ENCODE measurements at places on chromosomes 5 and 9. TPM values are rescaled to one million over a fixed set of nuclear protein-coding genes. Genes with fewer than 3 reads are reported as not detected.

Gene PHF24
- 14.7 TPM for polyA plus RNA-seq

Gene LEAP2
- not detected for polyA plus RNA-seq

Gene RNF183
- polyA plus RNA-seq = 6.0 TPM

Gene GRIA1
- polyA plus RNA-seq = 31.0 TPM

Gene BTNL9
- 2.1 TPM for polyA plus RNA-seq

Gene UBE2QL1
- polyA plus RNA-seq = 24.5 TPM

Gene SREK1IP1
- 5.4 TPM for polyA plus RNA-seq

Gene FOXI1
- polyA plus RNA-seq = 1.3 TPM

Gene NME5
- polyA plus RNA-seq = 5.1 TPM

Gene CCDC180
- 1.4 TPM for polyA plus RNA-seq

Gene PRR16
- 0.93 TPM for polyA plus RNA-seq

DNA sequence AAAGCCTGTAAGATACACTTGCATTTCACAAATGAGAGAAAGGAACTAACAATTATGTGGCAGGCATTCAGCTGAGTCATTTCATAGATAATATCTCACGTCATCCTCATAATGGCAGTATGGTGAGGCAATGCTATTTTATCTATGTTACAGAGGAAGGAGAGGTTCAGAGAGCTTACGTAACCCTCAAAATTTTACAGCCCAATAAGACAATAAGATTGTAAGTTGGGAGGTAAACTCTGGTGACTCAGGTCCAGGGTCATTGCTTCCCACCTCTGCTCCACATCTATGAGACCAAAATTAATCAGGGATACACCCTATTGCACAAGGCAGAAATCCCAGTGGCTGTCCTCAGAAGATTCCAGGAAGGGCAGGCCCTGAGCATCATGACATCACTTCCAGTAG is 309.7 kb downstream of the NSG2 start:
- DNase-seq = no peak

DNA sequence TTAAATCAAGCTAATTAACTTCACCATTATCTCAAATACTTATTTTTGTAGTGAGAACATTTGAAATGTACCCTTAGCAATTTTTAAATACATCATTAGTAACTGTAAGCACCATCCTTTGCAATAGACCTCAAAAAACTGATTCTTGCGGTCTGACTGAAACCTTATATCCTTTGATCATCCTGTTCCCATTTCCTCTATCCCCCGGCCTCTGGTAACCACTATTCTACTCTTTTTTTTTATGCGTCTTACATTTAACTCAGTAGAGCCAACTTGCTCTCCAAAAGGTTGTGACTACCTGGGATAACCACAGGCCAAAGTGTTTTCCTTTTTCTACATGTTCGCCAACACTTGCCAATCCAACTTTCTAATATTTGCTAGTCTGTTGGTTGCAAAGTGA is 106.1 kb downstream of the IRX1 start:
- no peak for DNase-seq

DNA sequence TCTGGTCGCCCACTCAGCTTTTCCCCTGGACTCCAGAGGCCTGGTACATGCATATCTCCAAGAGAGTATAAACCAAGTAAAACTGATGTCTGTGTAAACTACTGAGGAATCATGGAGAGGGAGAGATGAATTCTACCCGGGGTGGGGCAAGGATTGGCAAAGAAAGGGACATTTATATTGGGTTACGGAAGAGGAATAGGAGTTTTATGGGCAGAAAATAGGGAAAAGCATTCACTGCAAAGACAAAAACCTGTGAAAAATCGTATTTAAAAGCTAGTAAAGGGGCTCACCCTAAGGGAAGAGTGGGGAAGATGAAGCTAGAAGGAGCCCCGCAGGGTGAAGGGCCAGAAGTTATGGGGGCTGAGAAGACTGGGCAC is 248.0 kb upstream of the KLF4 start:
- DNase-seq = no peak

DNA sequence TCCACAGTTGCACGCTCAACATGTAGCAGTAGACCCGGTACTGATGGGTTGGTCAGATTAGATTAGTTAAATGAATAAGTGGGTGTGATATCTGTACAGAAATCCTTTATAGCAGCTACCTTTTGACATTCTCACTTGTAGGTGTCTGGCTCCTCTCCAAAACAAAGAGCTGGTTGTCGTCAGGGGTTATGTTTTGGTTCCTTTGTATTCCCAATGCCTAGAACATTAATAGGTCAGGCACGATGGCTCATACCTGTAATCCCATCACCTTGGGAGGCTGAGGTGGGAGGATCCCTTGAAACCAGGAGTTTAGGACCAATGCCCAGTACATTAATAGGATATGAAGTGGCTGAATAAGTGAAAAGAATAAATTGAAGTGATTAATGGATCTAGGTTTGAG is 182.1 kb downstream of the SNCAIP start:
- no peak for DNase-seq

- DNase-seq = no peak
Observed at GRCh38 chr9:134345737-134346136, 19.5 kb downstream of the RXRA start.

DNA sequence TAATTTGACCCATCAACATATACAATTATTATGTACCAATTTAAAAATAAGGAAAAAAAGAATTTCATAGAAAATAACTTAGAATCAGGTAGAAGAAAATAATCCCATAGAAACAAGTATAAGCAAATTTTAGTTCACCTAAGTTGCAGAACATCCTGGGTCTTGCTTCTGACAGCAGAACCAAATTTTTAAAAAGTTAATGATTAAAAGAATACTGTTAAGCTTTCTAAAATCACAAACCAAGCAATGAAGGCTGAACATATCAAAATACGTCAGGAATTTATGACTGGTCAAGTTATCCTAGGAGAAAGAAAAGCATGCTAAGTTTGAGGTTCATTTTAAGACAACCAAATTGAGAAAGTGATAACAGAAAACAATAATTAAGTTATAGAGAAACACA is 650.9 kb downstream of the PTPRD start:
- no peak for DNase-seq

DNA sequence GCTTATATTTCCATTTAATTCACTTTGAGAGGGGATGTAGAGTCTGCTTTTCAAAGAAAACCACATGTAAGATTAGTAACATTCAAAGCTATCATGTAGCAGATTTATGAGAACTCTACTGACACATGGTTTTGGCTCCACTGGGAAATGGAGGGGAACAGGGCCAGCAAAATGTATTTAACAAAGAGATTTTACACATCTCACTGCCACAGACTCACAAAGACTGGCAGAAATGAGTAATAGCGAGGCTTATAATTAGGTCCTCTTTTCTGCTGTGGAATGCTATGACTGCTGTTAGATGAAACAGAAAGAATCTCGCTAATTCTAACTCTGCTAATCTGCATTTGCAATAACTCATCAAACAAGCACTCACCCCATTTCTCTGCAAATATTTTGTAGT is 4.5 kb downstream of the DAP start:
- DNase-seq = peak; percentile 90

DNA sequence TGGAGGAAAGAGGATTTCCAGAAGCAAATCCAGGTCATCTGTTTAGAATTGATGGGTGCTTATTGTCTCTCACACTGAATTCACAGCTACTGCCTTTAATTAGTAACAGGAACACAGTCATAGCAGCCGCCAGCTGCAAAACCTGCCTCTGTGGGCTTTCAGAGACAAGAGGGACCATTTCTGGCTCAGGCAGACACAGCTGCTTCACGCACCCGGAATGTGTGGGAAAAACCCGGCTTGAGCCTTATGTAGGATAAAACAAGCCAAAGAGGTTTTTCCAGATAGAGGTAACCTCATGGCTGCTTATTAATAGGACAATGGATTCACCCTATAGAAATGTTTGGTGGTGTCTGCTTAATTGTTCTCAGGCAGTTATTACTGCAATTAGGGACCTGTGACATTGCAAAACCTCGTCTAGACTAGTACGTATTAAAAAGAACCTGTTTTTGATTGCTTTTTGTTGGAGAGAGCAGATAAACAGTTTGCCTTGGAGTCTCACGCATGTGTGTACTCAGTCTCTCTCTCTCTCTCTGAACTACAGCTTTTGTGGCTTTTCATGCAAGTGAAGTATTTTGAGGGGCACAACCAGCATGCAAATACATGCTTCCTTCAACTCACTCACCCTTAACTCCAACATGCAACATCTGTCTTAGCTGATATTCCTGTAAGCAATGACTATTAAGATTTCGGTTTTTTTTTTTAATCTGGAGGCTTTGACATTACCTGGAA is 302.7 kb downstream of the PLK2 start:
- peak; percentile 78 for DNase-seq

- no peak for DNase-seq
Observed at GRCh38 chr5:122844910-122845228, 544 bp upstream of the SNX24 start.

DNA sequence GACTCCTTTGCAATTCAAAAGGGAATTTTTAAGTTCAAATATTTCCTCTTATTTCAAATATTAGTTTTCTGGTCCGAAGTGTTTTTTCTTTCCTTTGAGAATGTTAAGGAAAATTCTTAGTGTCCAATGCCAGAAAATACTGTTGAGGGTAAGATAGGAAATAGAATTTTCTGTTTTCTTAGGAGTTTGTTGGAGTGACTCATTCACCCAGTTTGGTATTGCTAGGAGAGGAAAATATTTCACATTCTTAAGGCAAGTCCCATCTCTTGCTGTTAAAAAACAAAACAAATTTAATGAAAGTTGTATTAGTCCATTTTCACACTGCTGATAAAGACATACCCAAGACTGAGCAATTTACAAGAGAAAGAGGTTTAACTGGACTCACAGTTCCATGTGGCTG is 349.2 kb upstream of the ADAMTSL1 start:
- DNase-seq = no peak

DNA sequence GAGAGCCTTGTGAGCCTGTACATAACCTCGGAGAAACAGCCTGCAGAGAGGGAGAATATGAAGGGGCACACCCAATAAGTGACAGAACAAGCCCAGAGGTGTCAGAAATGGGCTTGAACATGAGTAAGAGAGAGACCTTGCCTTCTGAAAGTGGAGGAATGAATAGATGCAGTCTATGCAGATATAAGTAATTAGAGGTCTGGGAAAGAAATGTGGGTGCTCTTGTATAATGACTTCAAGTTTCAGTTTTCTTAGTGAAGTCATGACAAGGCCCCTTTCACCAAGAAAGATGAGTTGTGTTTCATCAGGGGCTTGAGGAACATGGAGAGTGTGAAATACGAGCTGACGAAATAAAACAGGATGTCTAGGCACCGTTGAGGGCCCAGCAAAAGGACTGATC is 15.1 kb downstream of the GRAMD2B start:
- DNase-seq = no peak

DNA sequence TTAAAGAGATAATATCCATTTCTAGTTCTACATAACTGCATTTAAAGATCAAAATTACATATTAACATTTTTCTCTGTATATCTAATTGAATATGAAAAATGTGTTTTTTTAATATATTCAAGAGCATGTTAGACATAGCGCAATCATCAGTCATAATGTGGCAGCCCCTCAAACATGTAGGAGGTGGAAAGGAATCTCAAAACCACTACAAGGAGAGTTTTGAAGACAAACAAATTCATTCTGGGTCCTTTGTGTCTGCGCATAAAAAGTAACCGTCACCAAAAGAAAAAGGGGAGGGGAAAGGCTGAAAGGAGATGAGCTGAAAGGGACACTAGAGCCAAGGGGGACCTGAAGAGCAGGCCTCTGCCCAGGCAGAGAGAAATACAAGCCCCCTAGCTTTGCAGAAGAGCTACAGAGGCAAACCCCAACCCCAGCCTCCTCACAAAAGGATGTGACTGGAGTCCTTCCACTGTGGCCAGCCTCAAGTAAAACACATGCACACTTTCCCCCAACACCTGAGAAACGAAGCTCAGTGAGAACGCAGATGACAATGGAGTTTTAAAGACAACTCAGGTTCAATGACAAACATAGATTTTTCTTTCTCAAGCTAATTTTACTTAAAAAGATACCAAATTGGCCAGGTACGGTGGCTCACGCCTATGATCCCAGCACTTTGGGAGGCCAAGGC is 62.0 kb downstream of the MAPKAP1 start:
- DNase-seq = no peak

- DNase-seq = no peak
Observed at GRCh38 chr9:9905736-9906135, 707.1 kb downstream of the PTPRD start.

DNA sequence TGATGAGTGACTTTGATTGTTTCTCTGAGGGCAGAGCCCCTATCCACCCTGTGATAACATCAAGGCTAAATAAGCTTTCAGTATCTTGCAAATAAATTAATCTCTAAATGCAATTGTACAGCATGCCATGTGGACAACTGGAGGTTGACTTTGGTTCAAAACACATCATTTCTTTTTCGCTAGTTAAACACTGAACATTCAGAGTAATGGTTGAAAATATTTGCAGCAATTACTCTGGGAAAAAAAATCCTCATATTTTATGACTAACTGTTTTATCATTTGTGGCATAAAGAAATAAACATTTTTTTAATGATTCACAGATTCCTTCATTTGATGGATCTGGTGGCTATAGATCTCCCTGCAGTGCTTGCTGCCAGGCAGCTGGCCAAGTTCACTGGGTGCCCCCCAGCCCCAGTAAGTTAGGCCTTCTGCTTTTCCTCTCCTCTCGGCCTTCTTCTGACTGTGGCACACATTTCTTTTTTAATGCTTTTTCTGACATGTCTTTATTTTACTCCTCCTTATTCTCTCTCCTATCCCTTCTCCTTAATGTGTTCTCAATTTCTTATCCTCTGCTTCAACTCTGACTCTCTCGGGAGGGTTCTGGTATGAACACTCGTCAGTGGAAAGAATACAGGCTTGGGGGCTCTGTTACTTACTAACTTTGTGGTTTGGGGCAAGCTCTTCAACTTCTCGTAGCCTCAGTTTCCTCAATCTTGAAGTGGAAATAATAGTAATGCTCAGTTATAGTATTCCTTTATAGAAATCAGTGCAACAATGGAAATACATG is 69.6 kb downstream of the ADAMTSL1 start:
- DNase-seq = no peak

DNA sequence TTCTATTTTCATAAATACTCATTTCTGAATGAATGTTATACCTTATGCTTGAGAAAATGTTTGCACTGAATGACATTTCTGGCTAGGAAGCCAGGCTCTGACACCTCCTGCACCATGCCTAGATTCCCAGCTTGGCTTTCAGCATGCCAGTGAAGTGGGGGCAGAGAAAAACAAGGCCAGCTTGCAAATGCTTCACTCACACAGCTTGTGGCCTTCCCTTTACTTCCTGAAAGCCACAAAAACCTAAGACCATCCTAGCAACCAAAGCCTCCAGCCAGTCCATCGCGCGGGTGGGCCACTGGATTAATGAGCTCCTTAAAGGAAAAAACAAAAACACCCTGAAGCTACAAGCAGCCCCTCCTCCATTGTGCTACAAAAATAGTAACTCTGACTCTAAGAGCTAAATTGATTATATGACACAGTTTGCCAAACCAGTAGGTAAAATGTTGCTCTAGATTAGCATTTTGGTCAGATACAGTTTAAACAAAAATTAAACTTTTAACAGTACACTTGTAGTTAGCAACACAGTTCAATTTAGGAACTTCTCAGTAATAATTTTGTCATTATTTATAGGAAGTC is 159.9 kb downstream of the TSSK1B start:
- DNase-seq = peak; percentile 92

DNA sequence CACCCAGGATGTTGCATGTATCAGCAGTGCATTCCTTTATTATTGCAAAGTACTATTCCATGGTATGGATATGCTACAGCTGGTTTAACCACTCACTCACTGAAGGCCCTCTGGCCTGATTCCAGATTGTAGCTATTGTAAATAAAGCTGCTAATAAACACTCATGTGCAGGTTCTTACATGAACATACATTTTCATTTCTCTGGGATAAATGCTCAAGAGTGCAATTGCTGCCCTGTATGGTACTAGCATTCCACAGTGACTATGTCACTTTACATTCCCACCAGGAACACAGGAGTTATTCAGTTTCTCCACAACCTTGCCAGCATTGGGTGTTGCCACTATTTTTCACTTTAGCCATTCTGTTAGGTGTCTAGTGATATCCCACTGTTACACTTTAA is 267.6 kb downstream of the SPOCK1 start:
- DNase-seq = no peak

Measured in brain (organoid and tissue), 16 donors.